ENCODE measurements at places on chromosomes 11 and 22.

DNA sequence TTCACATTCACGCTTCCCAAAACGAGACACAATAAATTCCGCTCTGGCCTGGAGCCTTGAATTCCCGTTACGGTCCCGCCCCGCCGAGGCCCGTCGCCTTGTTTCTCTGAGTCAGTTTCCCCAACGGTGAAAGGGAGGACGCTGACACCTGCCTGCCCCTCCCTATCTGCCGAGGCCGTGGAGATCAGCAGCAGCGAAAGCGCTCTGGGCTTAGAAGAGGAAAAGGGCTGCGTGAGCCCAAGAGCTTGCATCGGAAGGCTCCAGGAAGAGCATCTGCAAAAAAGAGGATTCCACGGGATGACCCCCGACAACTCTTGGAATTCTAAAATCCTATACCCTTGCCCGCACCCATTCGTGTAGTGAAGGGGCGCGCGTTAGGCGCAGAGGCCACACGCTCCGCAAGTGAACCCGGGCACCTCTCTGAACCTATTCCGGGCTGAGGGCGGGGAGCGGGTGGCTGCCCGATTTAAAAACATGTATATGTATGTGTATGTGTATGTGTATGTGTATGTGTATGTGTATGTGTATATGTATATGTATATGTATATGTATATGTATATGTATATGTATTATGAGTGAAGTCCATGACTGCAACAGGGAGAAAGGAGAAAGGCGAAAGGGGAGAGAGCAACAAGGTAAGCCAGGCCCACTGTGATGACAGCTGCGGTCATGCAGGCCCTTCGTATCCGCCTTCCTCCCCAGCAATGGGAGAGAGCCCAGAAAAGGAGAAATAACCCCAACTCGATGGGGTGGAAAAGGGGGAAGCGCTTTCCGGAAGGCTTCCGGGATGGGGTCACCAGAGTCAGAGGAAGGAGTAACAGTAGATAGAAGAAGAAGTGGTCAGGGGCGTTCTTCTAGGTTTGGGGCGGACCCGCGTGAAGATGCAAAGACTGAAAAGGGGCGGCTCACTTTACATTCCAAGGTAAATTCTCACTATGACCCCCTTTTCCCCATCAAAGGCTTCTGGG lies 948 bp upstream of the MRTFA start:
- peak; percentile 42 for DNase-seq

- no peak for DNase-seq
Measured at GRCh38 chr11:83299681-83300080, 13.5 kb upstream of the CCDC90B start.

GRCh38 chr22:17785185-17786184 lies 11.2 kb upstream of the BID start:
- DNase-seq, result no peak

DNA sequence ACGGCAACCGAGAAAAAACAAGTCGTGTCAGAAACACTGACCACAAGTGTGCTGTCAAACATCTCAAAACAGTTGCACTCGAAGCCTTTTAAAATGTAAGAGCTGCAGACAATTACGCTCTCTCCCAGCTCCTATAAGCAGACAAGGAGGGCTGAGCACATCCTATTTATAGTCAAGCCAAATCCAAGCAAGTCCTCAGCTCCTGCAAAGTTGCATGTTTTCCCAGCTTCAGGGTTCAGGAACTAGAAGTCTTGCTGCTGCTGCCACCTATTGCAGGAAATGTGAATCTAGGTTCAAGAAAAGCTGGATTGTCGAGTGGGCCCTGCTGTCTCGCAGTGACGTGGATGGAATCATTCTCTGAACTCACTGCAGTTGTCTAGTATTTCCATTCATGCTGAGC lies 15.5 kb downstream of the EFCAB6 start:
- DNase-seq, result peak; percentile 38

DNA sequence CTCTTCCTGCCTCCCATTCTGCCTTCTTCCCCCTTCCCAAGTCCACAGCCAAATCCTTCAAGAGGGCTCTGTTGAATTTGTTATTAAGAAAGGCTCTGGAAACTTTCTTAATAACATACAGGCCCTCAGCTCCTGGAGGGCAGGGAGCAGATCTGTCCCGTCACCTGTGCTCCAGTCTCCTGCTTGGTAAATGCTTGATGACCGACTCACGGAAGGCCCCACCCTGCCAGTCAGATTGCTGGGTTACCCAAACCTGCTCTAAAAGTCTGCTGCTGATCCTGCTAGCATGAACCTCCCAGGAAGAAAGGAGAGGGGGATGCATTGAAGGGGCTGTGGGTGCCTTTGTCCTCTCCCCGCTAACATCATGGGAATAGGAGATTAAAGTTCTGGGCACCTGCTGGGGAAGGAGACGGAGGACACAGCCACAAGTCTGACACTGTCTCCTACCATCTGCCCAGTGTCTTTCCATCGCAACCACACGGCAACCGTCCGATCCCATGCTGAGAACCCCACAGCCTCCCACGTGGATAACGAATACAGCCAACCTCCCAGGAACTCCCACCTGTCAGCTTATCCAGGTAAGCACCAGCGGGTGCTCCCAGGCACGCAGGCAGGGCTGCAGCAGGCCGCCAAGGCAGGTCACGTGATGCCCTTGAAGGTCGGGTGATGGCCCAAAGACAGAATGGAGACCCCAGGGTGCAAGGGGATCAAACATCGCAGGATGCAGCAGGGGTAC lies 22.5 kb downstream of the CD5 start:
- no peak for DNase-seq

- DNase-seq, result peak; percentile 22
Measured at GRCh38 chr11:4181782-4182721, 87.5 kb downstream of the RRM1 start.
